A549 treated with CpdA at 1 μM for 4 hours (cell line): ENCODE measurements at places on chromosomes 3 and 15. TPM values are rescaled to one million over a fixed set of nuclear protein-coding genes. Genes with fewer than 3 reads are reported as not detected.

The LEKR1 gene
- total RNA-seq, result 0.36 to 1.0 TPM (median 0.51 TPM) in 5 replicates

The BSN gene
- total RNA-seq, result 0.10 to 0.19 TPM (median 0.13 TPM) in 5 replicates

The ANP32A gene
- total RNA-seq, result 275 to 313 TPM (median 277 TPM) in 5 replicates

The RPP25 gene
- total RNA-seq, result 18.9 to 28.8 TPM (median 27.3 TPM) in 5 replicates

The PXYLP1 gene
- total RNA-seq, result 11.4 to 12.7 TPM (median 12.1 TPM) in 5 replicates

The GPR171 gene
- total RNA-seq, result not detected in 5 replicates

The PYGO1 gene
- total RNA-seq, result 6.5 to 8.3 TPM (median 6.9 TPM) in 5 replicates
